ENCODE measurements at places on chromosomes 6 and 20.

DNA sequence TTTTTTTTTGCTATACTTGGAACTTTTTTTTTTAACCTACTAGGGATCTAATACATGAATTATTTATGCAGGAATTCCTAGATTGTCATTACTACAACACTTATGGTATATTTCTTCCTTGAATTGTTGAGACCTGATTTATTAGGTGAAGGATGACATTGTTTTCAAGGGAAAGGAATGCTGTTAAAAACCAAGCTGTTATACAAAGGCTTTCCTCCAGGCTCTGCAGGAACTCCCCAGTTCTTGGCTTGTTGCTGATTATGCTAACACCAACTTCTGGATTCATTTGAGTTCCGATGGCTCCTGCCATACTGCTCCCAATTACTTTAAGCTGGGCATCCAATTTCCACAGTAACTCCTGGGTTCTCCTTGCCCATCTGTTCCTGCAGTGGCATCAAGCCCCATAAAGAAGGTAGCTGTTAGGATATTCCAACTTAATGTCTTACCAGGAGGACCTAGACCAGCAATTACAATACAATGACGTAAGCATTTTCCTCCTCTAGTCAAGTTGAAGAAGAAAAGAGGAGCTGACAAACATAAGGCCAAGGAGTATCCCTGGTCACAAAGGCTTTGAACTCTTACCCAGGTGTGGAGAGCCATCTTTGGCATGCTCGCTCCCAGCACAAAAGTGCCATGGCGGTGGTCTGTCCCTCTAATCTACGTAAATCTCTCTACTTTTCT lies 215.9 kb upstream of the AGPAT4 start:
- no peak for DNase-seq

GRCh38 chr20:50568549-50568942 lies 58.4 kb downstream of the PTPN1 start:
- no peak for DNase-seq

GRCh38 chr20:6471110-6471647 lies 296.3 kb upstream of the BMP2 start:
- DNase-seq: no peak

DNA sequence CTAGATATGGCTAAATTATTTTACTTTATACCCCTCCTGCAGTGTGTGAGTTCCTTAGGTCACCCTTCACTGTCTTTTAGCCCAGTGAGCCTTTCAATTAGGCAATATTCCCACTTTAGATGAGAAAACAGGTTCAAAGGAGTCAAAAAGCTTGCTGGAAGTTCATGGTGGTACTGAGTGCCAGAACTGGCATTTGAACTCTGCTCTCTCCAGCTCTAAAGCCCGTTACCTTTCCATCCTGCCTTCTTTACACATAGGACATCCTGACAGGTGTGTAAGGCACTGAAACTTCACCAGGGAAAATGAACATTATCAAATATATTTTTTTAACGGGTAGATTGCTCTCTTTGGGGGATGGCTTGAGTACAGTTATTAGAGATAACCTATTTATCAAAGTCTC lies 11.2 kb upstream of the TMEM217 start:
- no peak for DNase-seq

GRCh38 chr20:45097485-45098102 lies 3.3 kb downstream of the KCNS1 start:
- DNase-seq: no peak

DNA sequence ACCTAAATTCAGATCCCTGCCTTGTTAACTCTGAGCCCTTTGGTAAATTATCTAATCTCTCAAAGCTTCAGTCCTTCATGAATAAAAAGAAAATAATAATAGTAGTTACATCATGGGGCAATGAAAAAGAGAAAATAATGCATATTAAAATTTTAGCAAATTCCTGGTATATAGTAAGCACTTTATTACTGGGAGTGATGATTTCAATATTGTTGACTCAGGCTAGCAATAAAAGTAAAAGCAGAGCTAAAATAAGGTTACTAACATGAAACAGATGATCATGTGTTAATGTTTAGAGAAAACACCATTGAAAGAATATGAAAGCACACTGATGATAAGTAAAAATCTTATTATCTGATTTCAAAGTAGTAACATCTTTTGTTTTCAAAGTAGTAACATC lies 13.6 kb downstream of the GINS1 start:
- DNase-seq: no peak

DNA sequence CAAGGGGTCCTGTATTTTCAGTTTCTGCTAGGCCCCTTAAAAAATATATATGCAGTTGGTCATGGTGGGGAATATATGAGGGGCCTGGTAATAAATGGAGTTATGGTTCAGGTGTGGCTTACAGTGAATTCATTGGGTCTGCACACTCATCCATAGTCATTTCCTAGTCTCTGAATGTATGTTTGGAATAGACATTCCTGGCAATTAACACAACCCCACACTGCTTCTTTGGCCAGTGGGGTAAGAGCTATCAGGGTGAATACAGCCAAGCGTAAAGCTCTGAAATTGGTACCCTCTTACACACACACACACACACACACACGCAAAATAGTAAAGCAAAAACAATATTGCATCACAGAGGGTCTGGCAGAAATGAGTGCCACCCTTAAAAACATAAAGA lies 56.5 kb downstream of the QRSL1 start:
- DNase-seq: no peak

- no peak for DNase-seq
Measured at GRCh38 chr6:155449450-155450239, 6.0 kb downstream of the NOX3 start.

All from trophoblast cell (in vitro differentiated cells and primary cell).